HCT116 (cell line): ENCODE measurements at places on chromosomes 16 and 17.

GRCh38 chr17:82647593-82648164, 565 bp downstream of the WDR45B start:
- no peak for DNase-seq
- H3K4me1 ChIP-seq, result peaks cover 11% of the 10 kb centered on the region
- peak overlapping the region; percentile 86 for H3K27ac ChIP-seq
- H3K4me3 ChIP-seq, result peak overlapping the region; percentile 100
- H3K27me3 ChIP-seq, result no peaks in the 10 kb centered on the region

DNA sequence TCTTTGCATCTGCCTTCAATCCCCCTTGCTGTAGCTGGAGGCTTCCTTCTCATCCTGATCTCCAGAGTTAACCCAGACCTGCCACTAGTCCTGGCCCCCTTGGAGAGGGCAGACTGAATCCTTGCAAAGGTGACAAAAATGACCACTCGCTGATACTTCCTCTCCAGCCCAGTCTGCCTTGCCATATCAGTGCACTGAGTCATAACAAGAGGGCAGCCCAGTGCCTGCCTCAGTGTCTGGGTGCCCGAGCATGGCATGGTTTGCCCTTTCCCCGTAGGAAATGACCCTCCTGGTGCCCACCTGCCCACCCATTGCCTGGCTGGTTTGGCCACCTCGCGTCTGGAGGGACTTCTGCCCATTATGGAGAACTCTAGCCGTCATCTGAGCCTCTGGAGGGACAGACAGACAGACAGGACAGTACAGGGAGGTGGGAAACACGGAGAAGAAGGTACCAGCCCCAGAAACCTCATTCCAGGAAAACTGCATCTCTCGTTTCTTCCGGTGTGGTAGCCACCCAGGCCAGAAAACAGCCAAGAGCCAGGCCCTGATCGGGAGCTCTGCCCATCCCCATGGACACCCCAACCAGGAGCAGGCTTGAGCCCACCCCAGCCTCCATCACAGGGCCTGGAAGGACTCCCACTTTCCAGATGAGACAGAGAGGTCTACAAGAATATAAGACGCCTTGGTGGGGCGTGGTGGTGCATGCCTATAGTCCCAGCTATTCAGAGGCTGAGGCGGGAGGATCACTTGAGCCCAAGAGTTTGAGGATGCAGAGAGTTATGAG, 71.5 kb downstream of the SCNN1B start:
- H3K27me3 ChIP-seq, result no peaks in the 10 kb centered on the region
- no peak for DNase-seq
- 0 out of 2 replicates have a peak, but pooled peaks cover 1% of the 10 kb centered on the region for H3K4me1 ChIP-seq
- H3K27ac ChIP-seq, result no peak overlapping the region

DNA sequence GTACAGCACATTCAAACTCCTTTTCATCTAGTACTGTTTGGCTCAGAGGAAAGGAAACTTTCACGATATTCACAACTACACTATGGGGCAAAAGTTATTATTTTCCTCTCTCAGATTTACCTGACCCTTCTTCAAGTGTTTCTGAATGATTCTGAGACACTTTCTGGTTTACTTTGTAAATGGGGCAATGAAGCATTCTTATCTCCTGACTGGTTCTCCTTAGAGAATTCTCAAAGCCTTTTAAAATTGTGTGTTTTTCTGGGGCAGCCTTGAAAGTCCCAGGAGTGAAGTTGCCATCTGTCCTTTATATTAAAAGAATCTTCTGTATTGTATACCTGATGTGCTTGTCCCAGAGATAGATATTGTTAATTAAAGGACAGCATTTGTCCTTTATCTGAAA, 264.9 kb downstream of the FTO start:
- H3K4me1 ChIP-seq, result no peaks in the 10 kb centered on the region
- no peaks in the 10 kb centered on the region for H3K36me3 ChIP-seq
- DNase-seq, result no peak
- no peak overlapping the region for H3K27ac ChIP-seq
- H3K4me3 ChIP-seq, result no peak overlapping the region
- no peaks in the 10 kb centered on the region for H3K27me3 ChIP-seq

DNA sequence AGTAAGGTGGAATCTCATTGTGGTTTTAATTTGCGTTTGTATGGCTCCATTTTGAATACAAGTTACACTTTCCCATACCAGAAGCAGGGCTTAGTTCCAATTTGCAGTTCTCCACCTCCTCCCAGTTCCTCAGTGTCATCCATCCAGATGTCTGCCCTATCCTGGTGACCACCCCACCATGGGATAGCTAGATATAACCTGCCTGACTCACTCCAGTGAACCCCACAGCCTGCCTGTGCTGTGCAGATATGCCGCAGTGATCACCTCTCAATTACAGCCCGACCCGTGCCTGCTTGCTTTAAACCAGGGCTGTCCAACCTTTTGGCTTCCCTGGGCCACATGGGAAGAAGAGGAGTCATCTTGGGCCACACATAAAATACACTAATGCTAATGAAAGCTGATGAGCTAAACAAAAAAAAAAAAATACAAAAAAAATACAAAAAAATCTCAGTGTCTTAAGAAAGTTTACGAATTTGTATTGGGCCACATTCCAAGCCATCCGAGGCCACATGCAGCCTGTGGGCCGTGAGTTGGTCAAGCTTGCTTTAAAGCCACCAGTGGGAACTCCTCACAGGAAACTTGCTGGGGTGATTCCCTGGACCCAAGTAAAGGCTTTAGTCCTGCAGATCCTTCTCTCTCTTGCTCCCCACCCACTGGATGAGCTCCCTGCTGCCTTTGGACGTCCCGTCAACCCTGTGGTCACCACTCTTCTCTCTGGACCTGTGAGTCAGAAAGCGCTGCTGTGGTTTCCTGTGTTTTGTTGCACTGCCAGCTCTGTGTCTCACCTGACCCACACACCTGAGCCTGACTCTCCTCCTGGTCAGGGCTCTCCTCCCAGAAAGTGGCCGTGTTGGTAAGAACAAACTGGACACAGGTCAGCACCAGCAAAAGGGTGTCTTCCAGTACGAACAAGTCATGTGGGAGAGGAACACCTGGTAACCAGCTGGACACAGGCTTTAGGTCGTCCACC, 83.0 kb downstream of the EMP2 start:
- peaks cover 5% of the 10 kb centered on the region; the same call in 1 of the 2 replicates for H3K4me1 ChIP-seq
- no peak overlapping the region for H3K4me3 ChIP-seq
- no peaks in the 10 kb centered on the region for H3K36me3 ChIP-seq

DNA sequence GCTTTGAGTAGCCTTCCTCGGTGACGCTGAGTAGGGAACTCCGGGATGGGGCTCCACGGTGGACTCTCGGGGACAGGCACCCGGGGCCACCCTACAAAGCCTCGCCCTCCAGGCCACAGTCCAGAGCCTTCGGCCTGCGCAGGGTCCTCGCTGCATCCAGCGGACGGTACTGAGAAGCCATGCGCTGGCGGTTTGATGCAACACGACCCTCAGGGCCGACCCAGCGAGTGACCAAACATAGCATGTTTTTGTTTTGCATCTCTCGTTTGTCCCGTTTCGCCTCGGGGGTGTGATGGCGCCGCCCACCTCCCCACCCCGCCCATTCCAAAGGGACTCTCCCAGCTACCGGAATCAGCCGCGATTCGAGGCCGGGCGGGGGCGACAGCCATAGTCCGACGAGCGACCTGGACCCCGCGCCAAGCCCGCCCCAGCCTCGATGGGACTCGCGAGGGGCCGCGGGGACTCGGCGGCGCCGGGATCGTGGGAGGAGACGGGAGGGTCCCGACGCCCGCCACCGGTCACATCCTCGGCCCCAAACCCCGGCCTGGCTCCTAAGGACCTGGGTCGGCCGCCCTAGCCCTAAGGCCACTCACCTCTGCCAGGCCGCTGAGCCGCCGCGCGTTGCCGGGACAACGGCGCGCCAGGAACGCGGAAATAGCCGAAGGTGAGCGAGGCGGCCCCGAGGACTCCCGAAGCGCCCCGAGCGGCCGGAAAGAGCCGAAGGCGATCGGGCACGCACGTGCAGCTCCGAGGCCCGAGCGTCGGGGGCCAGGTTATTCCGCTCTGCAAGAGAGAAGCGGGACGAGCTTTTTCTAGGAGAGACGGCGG, 1.6 kb downstream of the IFT140 start:
- DNase-seq, result peak; percentile 70
- peak overlapping the region; percentile 71 for H3K27ac ChIP-seq
- H3K36me3 ChIP-seq, result peaks cover 7% of the 10 kb centered on the region; the same call in 1 of the 2 replicates
- H3K4me1 ChIP-seq, result peaks cover 35% of the 10 kb centered on the region
- H3K27me3 ChIP-seq, result no peaks in the 10 kb centered on the region
